NCI-H146 (cell line): ENCODE measurements at places on chromosomes 1 and 21.
A peak's percentile ranks its signal among the peaks of the same experiment; 100 is the strongest.

DNA sequence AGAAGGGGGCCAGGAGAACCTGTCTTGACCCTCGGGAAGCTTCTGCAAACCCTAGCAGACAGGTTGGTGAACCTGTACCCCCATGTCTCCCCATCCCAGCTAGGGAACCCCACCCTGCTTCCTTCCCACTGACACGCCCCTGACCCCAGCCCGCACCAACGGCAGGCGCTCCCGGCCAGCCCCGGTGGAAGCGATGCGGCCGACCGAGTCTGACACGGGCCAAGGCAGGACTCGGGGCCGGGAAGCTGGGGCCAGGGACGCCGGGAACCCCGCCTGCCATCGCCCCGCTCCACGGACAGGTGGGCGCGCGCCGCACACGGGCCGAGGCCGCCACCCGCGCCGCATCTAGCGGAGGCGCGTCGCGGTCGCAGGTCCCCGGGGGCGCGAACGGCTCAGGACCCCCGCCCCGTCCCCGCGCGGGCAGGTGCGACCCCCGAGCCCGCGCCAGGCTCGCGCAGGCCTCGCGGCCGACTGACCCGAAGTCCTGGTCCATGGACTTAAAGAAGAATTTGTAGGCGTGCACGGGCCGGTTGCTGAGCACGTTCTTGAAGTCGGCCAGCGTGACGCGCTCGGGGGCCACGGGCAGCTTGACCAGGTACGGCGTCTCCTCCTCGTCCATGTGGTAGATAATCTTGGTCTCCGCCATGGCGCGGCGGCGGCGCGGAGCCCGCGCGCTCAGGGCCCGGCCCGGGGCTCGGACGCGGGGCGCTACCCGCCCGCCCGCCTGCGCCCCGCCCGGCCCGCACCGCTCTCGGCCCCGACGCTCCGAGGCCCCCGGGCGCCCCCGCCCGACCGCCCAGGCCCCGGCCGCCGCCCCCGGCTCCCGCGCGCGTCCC is 580 bp downstream of the DVL1 start:
- peak; percentile 43 for DNase-seq

DNA sequence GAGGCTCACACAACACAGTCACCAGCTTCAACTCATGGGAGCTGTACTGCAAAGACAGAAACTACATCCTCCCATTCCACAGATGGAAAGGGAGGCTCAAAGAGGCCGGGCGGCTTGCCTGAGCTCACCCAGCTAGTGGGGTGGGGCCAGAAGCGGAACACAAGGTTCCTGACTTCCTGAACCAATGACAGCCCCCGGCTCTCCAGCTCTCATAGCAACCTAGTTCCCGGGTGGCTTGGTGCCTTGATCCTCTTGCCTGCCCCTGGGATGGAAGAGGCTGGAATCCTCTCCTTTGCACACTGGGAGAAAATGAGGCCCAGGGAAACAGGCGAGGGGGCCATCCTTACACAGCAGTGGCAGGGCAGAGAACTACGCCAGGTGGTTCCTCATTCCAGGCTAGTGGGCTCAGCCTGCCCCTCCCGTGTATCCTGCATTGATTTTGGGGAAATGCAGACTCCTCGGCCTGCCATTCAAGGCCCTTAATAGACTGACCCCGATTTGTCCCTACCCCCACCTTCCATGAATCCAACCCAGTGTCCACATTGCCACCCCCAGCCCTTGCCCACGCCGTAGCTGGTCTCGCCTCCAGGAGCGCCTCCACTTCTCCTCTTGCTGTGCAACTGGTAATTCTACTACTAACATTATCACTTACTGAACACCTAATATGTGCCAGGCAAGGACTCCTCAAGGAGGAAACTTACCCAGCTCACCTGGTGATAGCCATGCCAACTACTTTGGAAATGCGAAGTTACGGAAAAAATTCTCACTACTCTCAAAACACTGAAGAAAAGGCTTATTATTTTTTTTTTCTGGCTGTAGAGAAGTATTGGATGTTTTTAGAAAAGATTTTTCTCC is 5.0 kb downstream of the RAP1GAP start:
- no peak for DNase-seq

GRCh38 chr1:222893255-222893654 is 78.4 kb downstream of the DISP1 start:
- DNase-seq = no peak

GRCh38 chr1:233086961-233087881 is 136.8 kb downstream of the NTPCR start:
- no peak for DNase-seq

DNA sequence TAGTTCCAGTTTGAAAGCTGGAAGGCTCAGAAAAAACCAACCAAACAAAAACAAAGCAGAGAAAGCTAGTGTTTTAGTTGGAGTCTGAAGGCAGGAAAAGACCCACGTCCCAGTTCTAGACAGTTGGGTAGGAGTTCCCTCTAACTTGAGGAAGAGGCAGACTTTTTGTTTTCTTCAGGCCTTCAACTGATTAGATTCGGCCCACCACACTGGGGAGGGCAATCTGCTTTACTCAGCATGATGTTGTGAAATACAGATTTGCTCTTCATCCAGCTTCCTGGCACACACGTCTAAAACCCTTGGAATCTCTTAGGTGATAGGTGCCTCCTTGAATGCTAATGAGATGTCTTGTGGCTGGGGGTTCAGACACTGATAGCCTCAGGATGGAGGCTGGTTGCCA is 49.1 kb upstream of the CSF3R start:
- no peak for DNase-seq
